Neural progenitor cell (in vitro differentiated cells): ENCODE measurements at places on chromosomes 1 and 21.

DNA sequence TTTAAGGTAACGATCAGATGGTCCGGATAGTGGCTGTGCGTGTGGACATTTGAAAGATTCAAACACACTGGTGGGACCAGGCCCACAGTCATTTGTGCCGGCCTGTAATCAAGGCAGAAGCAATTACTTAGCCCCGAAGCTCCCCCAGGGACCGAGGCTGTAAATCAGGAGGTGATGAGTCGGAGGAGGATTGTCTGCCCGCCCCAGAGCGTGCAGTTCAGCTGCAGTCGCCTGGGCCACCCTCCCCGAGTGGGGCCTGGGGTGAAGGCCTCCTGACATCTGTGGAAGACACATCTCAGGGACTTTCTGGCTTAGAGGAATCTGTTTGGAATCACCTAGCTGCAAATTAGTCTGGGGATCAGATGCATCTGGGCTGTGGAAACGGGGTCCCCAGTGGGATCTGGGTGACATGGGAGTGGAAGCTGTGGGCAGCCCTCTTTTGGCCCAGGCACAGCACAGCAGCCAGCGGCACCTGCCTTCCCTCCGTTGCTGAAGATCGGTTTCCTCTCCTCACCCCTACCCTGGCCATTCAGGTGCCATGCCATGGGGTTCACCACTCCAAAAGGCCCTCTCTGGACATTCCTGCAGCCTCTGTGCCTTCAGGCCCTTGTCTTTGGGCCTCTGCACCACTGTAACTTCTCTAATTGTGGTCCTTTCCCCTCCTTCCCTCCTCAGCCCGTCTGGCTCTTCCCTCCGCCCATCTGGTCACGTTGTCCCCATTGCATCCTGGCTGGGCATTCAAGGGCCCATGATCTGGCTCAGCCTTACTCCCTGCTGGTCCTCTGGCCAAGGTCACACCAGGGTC is 25.7 kb downstream of the LHX4 start:
- no peak for DNase-seq

DNA sequence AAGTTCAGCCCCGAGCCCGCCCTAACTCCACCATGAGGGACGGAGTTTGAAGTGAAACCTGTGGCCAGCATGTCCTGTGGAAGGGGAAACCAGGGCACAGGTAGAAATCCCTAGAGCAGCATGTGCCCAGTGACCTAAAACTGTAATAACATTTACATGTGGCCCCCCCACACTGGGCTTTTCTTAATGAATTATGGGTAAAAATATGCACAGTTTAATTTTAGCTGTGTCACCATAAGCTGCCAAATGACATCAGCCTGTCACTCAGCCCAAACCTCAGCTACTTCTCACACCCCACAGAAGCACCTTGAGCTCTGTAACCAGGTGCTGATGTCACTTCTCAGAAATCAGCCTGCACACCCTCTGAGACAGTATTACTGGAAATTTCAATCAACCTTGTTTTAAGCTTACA is 50.0 kb upstream of the SLC19A1 start:
- DNase-seq: no peak

- DNase-seq: no peak
Observed at GRCh38 chr1:222798975-222799374, 15.9 kb upstream of the DISP1 start.

- DNase-seq: peak; percentile 78
Observed at GRCh38 chr1:5514527-5515183, 477.6 kb downstream of the NPHP4 start.

DNA sequence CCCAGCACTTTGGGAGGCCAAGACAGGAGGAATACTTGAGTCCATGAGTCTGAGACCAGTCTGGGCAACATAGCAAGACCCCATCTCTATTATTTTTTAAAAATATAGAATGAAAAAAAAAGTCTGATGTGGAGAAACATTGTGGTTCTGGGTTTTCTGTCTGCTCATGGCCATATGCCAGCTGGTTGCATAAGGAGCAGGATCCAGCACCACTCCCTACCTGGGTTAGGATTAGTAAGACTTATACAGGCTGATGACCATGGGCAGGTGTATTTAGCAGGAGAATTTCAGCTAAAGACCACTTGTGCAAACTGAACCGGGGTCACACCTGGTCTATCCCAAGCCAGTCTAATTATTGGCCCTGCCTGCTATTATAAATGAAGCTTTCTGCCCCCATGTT is 16.7 kb upstream of the GPX7 start:
- DNase-seq: no peak

DNA sequence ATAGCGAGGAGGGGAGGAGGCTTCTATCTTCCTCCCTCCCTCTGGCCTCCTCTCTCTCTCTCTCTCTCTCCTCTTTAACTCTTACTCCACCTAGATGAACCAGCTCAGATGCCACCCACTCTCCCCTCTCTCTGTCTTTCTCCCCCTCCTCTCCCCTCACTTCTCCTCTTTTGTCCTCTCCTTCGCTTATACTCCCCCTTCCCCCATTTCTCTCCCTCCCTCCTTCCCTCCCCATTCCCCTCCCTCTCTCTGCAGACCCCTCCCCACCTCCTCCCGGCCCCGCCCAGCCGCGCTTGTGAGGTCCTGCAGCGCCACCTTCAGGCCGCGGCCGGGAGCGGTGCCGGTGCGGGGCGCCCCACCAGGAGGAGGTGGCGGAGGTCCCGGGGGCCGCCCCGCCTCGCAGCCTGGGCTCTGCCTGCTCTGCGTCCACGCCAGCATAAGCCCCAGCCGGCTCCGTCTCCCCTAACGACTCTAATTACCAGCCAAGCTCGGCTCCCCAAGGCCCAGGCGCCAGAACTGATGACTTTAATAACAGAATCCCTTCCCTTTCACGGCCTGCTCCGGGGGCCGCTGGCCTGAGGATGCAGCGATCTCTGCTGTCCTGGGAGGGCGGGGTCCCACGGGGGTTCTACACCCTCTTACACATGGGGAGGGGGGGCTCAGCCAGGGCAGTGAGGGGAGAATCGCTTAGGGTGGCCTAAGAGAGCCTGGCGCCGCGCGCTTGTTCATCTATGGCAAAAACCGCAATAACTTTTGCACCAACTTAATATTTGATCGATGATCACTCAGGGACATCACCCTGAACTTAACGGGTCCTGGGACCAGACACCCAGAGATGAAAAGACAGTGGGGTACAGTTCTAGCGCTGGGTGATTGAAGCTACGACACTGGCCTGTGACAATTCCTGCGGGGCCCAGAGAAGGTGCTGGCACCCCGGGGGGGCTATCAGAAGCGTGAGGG is 637.3 kb downstream of the MATN1 start:
- DNase-seq: peak; percentile 96

- no peak for DNase-seq
Observed at GRCh38 chr1:25033030-25033827, 103.2 kb upstream of the RUNX3 start.

DNA sequence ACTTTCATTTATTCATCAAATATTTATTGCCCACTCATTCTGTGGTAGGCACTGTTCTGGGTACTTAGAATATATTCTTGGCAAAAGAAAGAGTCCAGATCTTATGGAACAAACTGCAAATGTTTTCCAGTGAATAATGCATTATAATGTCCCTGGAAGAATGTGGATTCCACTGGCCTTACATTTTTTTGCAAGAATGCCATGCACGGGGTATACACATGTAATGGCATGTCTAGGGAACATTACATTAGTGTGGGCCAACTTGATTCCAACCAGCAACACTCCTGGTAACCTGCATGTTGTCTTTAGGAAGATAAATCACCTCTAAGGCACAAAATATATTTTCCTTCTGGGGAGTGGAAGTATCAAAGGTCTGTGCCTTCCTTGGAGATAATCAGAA is 33.0 kb upstream of the IFI44L start:
- DNase-seq: no peak

- no peak for DNase-seq
Observed at GRCh38 chr1:56920591-56921001, 45.2 kb downstream of the C8B start.

DNA sequence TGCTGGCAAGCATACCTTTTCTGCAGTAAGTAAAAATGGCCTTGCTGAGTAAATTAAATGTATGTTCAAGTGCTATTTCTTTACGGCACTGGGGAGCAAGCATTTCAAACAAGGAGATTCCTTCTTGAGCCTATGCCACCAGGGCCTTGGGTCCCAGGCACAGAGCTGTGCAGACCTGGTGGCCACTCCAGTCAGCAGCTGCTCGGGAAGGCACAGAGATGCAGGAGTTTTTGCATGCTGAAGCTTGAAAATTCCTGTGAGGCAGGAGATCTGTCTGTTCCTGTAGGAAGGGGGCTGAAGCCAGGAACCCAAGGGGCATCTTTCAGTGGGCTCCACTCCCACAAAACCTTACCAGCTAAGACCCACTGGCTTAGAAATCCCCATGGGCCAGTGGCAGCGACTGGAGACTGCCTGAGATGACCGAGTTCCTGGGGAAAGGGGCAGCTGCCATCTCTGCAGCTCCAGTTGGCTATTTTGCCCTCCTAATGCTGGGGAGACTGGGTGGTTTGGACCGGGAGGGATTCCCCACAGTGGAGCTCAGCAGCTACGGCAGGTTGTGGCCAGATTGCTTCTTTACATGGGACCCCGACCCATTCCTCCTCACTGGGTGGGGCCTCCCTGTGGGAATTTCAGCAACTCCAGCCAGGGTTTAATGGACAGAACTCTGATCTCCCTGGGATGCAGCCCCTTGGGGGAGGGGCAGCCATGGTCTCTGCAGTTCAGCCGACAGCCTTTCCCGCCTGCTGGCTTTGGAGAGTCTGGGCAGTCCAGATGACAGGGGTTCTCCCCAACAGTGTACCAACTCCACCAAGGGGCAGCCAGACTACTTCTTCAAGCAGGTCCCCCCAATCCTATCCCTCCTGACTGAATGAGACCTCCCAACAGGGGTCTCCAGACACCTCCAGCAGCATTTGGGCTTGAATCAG is 8.4 kb upstream of the PGBD2 start:
- peak; percentile 21 for DNase-seq

DNA sequence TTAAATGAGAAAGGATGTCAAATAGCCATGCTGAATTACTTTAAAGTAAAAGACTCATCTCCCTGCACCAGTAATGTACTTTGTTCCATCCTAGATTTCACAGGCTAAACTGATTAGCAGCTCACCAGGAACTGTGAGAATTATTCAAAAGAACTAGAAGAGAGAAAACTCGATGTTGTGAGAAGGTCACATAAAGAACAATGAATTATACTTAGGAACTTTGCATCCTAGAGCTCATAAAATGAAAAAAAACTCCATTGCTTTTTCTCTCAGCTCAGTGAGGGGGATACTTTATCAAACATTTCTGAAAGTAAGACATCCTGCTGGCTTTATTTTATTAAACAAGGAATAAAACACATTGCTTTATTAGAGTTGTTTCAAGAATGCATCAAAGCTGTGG is 278.5 kb downstream of the MRPL39 start:
- DNase-seq: no peak

DNA sequence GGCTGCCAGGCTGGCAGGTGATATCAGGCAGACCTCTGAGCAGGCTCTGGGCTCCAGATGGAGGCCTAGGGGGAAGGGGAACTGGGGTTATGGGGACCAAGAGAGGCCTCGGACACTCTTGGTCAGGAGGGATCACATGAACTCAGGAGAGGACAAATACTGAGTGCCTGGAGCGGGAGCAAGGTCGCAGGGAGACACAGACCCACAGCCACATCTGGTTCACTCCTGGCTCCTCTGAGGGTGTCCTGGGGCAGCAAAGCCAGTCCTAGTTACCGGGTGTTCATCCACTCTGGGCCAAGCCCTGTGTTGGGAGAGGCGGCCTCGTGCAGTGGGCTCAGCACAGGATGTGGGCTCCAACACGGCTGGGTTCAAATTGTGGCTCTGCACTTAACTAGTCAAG is 239.0 kb downstream of the PTPRU start:
- DNase-seq: no peak

GRCh38 chr1:40844887-40845878 is 17.0 kb downstream of the CITED4 start:
- no peak for DNase-seq
